WTC11 (cell line): ENCODE measurements at places on chromosomes 3 and 15.

DNA sequence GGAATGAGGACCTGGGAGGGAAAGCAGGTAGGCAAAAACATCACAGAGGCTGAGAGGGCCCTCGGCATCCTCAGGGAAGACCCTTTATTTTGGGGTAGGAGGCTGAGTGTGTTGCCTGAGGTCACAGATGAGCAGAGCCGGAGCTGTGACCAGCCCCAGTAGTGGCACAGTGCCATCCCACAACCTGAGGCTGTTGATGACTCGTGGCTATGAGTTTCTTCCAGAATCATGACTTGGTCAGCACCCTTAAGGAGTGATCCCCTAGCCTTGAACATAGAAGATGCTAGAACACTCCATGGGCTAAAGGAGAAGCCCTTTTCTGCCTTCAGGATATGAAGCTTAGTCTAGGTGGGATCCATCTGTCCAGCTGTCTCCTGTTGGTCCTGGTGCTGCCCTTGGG is 19.5 kb upstream of the CXCR6 start:
- H3K4me1 ChIP-seq: no peaks in the 10 kb centered on the region
- no peak overlapping the region for H3K4me3 ChIP-seq
- no peak overlapping the region for H3K27ac ChIP-seq
- peaks cover 44% of the 10 kb centered on the region for H3K36me3 ChIP-seq
- H3K27me3 ChIP-seq: no peaks in the 10 kb centered on the region

DNA sequence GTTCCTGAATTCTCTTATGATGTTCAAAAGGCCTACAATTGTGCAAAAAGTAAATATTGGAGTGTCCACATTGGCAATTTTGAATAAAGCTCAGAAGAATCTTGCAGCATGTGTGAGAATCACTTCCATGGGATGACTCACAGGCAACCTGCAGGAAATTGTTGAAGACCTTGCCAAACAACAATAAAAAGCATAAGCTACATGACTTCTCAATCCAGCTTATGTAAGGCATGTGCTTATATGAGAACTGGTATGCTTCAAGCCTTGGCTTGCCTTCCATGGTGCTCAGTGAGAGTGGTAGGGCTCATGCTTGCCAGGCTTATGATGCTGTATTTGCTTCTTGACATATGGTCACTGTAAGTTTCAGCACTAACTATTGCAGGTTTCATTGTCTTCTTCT is 18.4 kb upstream of the BCHE start:
- DNase-seq: no peak
- no peaks in the 10 kb centered on the region for H3K27me3 ChIP-seq
- no peak overlapping the region for H3K27ac ChIP-seq
- H3K4me3 ChIP-seq: no peak overlapping the region

DNA sequence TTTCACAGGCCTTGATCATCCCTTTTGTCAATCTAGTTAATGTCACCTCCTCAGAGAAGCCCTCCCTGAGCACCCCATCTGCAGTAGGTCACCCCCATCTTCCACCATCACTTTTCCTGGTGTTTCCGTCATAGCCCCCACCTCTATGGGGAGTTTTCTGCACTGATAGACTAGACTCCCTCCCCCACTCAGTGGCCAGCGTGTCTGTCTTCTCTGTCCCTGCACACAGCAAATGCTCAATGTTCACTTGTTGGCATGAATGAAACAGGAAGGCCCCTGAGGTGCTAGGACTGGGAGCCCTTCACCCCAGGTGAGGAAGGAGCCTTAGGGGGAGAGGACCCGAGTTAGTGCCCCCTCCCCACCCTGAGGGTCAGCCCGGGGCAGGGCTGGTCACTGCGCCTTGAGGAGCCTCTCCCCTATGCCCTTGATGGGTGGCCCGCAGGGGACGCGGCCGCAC is 15.8 kb upstream of the FANCD2 start:
- H3K27me3 ChIP-seq: peaks cover 37% of the 10 kb centered on the region
- H3K4me1 ChIP-seq: peaks cover 20% of the 10 kb centered on the region
- H3K36me3 ChIP-seq: no peaks in the 10 kb centered on the region
- no peak overlapping the region for H3K27ac ChIP-seq
- H3K4me3 ChIP-seq: peak overlapping the region; percentile 64
- DNase-seq: no peak

- no peak overlapping the region for H3K4me3 ChIP-seq
- no peaks in the 10 kb centered on the region for H3K36me3 ChIP-seq
- no peak overlapping the region for H3K27ac ChIP-seq
- H3K4me1 ChIP-seq: no peaks in the 10 kb centered on the region
- H3K27me3 ChIP-seq: no peaks in the 10 kb centered on the region; the same call in 1 of the 2 replicates
Measured at GRCh38 chr3:42999212-42999611, 20.1 kb downstream of the GASK1A start.
